NCI-H1436 (cell line): ENCODE measurements at places on chromosomes 2 and 18.

DNA sequence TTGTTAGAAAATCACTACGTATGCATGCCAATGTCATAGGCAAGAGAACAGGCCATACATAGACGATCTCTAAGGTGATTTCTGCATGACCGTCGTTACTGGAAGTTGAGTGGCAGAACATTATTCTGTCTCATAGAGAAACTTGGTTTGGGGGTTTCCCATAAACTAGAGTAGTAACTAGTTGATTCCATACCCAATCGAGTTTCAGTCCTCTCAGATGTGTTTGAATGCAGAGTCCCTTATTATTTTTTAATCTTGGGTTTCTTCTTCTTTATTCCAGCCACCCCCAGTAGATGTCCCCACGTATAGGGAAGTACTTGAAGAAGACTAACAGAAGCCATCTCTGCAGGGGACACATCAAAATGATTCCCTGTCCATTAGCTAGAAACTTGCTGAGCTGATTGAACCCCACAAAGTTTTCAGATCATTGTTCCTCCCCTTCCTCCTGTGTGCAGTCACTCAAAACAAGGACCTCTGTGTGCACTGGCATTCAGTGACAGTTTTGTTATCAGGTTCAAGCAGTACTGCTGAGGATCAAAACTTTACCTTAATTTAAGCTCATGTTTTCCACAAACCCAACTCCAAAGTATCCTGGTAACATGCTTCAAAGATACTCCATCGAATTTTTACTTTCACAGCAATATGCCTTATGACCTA, 68.4 kb upstream of the CDCA7 start:
- no peak for DNase-seq

- DNase-seq = no peak
Measured at GRCh38 chr2:195009202-195009601, 647.8 kb upstream of the SLC39A10 start.

DNA sequence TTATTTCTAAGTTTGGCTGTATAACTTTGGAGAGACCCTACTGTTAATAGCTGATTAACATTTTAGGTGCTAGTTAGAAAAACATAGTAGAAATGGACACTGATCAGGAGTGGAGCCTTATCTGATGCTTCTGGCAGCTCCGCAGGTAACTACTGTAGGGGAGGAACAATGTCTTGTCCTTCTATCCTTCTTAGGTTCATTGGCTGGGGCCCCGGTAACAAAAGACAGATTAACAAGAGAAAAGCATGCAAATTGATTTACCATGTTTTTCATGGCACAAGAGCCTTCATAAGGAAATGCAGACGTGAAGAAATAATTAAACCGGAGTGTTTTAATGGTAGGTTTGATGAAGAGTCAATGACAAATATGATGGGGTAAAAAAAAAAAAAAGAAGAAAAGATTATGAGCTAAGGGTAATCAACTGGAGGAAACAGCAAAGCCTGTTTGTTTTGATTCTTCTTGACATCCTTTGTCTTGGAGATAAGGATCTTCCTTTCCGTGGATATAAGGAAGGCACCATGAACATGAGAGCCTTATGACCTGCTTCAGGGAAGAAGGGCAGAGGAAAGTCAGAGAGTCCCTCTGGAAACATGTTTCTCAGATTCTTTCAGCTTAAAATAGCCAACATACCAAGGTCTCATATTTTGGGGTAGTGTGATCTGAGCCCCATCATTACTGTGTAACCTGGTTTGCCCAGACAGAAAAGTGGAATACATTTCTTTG, 62.4 kb upstream of the GCFC2 start:
- no peak for DNase-seq

- DNase-seq = no peak
Measured at GRCh38 chr2:122249673-122250072, 494.2 kb downstream of the TSN start.

DNA sequence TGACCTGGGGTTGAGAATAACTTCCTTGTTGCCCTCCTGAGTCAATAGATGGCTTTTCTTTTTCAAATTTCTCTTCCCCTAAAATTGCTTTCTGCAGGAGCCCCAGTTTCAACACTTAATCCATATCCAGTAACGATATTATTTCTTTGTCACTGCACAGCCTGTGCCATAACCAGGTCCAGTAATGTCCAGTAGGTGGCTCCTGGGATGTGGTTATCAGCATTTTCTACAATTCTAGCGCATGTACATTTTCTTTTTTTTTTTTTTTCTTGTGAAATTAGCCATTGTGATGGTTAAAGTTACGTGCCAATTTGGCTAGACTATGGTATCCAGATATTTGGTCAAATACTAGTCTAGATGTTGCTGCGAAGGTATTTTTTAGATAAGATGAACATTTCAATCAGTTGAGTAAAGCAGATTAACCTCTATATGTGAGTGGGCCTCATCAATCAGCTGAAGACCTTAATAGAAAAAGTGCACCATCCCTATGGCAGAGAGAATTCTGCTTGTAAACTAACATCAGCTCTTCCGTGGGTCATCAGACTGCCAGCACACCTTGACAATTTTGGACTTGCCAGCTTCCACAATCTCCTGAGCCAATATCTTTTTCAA, 72.9 kb upstream of the SCG2 start:
- DNase-seq = no peak

DNA sequence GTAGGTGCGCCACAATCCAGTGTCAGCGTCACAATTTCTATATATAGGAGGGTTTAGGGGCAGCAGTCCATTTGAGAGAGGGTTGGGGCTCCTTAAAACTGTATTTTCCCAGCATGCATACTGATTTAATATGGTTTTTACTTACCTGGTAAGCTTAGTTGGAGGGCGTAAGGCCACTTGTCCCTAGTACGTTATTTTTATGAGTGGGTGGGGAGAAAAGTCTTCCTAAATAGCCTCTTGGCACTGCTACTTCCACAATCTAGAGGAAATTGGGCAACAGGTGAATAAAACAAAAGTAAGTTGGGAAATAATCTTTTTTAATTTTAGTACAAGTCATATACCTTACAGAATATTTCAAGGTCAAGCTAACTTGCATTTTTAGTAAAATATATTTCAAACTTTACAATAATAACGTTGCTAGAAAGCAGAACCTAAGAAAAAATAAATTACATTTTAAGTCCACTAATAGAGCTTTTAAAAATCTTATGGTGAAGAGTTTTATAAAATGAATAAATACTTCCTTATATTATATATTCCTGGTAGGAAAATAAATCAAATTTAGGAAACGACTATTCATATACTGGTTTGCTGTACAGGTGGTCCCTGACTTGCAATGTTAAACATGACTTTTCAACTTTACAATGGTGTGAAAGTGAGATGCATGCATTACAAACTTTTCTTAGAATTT, 20.9 kb downstream of the DHRS9 start:
- no peak for DNase-seq

DNA sequence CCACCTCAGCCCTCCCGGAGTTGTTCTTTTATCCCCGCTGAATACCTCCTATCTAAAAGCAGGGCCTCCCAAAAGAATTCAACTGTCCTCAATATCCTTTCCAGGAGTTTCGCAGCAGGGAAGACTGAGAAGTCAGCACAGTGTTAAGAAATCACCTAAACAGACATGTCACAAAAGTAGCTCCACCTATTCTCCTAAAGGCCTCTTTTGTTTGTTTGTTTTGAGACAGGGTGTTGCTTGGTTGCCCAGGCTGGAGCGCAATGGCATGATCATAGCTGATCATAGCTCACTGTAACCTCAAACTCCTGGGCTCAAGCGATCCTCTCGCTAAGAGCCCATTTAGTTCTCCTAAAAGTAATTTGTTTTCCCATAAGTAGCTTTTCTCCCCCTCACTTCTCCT, 53.8 kb downstream of the TEX44 start:
- no peak for DNase-seq
